ENCODE measurements at places on chromosomes 6 and 20.
A peak's percentile ranks its signal among the peaks of the same experiment; 100 is the strongest.

GRCh38 chr6:88013015-88013414 lies 34.6 kb upstream of the SPACA1 start:
- no peak for DNase-seq

DNA sequence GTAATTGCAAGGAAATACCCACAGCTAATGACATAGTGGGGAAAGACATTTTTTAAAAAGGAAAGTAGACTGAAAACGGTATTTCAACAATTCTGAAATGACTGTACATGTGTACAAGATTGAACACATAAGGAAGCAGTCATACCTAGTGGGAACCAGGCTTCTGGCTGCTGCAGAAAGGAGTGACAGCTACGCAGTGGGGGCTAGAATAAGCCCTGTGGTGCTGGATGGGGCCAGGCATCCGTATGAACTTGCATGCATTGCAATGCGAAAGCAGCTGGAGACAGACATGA lies 54.9 kb upstream of the GPR31 start:
- DNase-seq: peak; percentile 17

DNA sequence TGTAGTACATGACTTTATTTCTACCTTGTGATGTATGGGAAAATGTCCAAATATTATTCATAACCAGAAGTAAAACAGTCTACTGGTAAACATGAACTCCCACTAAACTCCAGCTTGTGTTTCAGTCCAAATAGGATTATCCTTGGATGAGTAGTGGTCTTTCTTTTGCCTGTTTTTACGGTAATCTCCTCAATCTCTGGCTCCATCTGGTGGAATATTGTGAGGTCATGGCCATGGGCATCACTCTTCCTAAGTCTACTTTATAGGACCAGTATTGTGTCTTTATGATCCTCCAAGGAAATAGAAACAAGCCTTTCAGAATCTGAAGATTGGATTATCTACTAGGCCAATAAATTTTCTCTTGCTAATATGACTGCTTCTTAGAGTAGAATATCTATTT lies 505.0 kb downstream of the BMP2 start:
- no peak for DNase-seq

GRCh38 chr6:47034926-47035325 lies 7.2 kb downstream of the ADGRF1 start:
- DNase-seq: no peak

DNA sequence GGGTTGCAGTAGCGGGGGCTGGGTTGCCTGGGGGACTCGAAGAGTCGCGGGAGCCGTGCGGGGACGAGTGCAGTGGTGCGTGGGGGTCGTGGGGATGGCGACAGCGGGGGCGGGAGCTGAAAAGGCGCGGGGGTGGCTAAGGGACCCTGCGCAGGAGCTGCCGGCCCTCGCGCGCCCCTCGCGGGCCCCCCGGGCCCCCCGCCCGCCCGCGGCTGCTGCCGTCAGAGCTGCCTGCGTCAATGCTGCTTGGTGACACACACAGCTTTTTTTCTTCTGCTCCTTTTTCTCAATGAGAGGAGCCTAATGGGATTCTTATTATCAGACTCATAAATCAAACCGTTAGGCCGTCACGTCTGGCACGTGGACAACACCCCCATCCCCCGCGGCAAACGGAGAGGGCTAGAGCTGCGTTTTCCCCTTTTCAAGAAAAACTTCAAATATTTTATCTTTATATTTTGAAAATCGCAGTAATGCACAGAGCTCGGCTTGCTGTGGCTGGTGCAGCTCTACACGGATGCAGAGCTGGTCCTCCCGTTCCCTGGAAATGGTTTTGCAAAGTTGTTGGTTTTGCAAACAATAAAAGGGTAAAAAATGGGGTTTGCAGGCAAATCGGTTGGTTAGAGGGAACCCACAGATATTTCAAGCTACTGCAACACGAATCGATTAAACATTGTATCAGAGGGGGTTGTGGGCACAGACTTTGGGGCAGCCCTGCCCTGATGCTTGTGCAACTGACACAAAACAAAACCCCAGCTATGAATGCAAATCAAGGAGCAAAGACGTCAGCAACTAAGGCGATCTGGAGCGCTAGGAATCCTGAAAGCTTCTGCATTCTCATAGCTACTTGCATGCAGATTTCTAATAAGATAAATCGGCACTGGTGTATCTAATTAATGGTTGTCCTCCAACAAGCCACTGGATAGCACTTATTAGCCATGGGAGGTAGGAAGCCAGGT lies 161.4 kb downstream of the TBXT start:
- no peak for DNase-seq

- DNase-seq: no peak
These were observed 37.5 kb downstream of the ELMO2 start for GRCh38 chr20:46368902-46369268.

DNA sequence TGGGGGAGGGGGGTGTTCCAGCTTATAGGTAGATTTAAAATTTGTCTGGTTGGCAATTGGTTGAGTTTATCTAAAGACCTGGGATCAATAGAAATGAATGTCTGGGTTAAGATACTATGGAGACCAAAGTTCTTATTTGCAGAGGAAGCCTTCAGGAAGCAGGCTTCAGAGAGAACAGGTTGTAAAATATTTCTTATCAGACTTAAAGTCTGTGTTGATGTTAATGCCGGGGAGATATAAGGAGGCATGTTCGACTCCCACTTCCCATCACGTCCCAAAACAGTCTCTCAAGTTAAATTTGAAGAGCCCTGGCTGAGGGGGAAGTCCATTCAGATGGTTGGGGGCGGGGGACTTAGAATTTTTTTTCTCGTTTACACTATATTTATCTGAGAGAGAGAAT lies 12.3 kb upstream of the BLCAP start:
- no peak for DNase-seq

GRCh38 chr6:79468116-79468515 lies 69.1 kb downstream of the LCA5 start:
- DNase-seq: no peak

DNA sequence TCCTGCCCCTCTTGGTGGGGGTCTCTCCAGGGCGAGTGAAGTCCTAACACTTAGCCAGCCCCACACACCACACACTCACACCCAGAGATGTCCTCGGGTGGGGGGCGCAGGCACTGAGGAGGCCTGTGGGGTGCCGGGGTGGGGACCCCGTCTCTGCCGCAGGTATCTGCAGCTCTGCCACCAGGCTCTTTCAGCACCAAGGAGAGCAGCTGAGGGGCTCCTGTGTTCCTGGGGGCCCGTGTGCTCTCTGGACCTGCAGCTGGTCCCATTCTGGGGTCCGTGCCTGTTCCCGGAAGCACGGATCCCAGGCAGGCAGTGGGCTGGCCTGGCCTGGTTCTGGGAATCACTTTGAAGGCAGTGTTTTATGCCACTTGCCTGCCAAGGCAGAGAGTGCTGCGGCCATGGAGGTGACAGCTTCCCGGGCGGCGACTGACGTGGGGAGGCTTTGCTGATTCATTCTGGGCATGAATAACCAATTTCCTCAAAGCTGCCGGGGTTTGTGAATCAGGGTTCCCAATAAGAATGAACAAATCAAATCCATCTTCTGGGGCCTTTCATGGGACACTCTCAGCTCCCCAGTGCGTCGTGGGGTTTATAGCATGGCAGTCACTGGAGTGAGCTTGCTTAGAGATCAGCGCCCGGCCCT lies 54.4 kb upstream of the SLCO4A1 start:
- DNase-seq: peak; percentile 28

- no peak for DNase-seq
These were observed 99.5 kb upstream of the SUPT3H start for GRCh38 chr6:45477278-45477677.

- no peak for DNase-seq
These were observed 362.0 kb upstream of the CITED2 start for GRCh38 chr6:139736325-139736906.

DNA sequence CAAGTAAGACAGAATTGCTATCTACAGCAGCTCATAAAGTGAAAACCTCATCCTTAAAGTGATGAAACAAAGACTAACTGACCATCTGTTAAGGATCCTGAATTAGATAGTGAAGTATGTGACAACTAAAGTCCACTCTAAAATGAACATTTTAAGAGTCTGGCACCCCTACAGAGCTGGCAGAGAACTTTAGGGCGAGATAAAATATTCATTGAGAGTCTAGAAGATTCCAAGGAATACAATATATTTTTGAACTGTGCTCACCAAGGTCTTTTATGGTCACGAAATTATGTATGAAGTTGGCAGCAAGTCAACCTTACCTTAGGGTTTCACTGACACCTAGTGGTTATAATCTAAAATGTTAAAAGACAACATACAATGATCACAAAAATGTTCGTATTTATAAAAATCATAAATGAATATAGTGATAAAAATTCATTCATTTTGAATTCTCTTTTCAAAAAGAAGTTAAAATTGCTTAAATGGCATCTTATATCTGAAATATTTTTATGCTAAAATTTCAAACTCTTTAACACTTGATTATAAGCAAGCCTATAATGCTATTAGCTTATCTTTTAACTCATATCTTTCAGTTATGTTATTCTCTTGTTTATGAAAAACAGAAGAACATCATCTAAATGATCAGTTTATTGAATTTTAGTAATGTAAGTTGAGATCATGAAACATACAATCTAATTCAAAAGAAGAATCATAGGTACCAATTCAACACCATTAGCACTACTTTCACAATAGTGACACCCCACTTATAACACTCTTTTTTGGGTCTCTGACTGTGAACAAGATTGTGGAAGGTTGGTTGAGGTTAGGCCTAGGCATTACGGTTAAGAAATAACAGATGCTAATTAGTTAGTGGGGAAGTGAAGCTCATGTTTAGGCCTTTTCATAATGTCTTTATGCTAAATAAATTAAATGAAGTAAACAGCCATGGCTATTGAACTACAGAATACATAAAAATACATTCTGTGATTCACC lies 27.5 kb downstream of the RSPH3 start:
- DNase-seq: no peak

DNA sequence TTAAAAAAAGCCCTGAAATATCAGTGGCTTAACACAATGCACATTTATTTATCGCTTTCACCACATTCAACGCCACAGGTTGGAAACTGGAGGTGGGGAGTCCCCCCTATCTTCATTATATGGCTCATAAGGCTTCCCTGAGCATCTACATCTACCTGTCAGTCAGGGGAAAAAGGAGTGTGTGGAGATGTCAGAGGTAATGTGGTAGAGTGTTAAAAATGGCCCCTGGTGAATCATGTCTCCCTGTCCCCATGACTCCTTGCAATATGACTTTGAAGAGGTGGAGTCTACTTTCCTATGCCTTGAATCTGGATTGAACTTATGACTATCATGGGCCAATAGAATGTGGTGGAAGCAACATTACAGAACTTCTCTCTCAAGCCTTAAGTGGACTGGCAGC lies 65.5 kb upstream of the BTBD3 start:
- DNase-seq: no peak

DNA sequence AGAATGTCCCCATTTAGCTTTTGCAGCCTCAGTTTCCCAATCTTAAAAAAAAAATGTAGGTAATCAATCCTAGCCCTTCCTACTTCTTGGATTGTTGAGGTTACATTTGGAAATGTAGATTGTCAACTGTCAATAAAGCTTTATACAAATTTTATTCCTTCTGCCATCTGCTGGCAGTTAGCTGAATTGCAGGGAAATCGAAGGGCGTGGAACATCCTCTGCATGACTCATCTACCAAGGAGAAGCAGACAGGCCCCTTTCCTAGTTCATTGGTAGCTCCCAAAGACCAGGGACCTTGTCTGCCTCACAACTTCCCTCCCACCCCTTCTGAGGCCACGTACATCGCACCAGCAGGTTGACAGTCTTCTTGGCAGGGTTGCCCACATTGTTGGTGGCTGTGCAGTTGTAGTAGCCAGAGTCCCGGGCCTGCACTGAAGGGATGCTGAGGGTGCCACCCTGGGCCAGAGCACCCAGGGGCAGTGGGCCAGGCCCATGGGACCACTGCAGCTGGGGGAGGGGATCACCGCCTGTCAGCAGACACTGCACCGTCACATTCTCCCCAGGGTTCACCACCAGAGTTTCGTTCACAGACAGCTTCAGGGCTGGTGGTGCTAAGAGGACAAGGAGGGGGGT lies 43.6 kb downstream of the MDGA1 start:
- DNase-seq: peak; percentile 51

DNA sequence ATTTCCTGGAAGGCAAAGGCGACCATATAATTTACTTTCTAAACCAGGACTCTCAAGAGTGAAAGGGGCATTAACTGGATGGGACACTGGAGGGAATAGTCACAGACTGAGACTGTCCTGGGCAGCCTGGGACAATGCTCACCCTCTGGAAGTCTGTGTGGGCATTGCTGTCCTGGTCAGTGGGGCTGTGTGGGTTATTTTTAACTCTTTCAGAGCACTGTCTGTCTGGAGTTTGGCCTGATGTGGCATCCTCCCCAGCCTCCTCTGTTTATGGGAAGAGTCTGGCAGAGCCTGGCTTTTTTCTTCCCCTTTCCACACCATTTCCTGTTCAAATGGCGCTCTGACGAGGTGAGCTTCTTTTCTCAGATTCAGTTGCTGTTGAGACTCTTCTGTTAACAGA lies 11.7 kb downstream of the DAAM2 start:
- no peak for DNase-seq

GRCh38 chr6:33549196-33549595 lies 30.9 kb downstream of the BAK1 start:
- DNase-seq: no peak

- DNase-seq: peak; percentile 30
These were observed 73.9 kb downstream of the RAMACL start for GRCh38 chr6:166512567-166512966.

GRCh38 chr6:102402635-102403329 lies 1009.3 kb downstream of the GRIK2 start:
- DNase-seq: no peak

DNA sequence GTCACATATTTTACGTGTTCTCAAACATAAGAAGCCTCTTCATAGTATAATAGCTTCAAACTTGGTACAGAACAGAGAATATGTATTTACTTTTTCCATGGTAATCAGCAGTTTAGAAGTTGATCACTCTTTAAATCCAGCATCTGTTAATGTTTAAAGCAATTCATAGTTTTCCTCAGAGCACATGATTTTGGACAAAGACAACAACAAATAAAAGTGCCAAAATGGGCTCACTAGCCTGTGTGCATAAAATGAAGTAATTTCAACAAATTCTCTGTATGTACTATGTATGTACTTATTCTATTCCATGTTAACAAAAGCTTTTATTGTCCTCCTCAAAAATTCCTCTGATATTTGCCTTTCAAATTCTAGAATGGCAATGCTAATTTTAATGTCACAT lies 38.1 kb upstream of the UST start:
- no peak for DNase-seq

DNA sequence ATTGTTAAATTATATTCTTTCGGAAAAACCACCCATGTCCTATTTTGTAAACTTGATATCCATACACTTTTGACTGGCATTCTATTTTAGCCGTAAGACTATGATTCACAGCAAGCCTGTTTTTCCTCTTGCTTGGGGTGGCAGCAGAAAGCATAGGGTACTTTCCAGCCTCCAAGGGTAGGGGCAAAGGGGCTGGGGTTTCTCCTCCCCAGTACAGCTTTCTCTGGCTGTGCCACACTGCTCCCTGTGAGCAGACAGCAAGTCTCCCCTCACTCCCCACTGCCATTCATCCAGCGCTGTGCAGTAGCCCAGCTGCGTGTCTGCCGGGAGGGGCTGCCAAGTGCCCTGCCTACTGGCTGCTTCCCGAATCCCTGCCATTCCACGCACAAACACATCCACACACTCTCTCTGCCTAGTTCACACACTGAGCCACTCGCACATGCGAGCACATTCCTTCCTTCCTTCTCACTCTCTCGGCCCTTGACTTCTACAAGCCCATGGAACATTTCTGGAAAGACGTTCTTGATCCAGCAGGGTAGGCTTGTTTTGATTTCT lies 2.1 kb upstream of the ESR1 start:
- no peak for DNase-seq

GRCh38 chr20:3995067-3995748 lies 20.1 kb downstream of the RNF24 start:
- peak; percentile 27 for DNase-seq

- DNase-seq: peak; percentile 30
These were observed 59.2 kb upstream of the PRSS16 start for GRCh38 chr6:27188061-27188884.

- DNase-seq: no peak
These were observed 23.6 kb upstream of the FANCE start for GRCh38 chr6:35428421-35429149.
